ENCODE measurements at places on chromosomes 5 and 9.
A peak's percentile ranks its signal among the peaks of the same experiment; 100 is the strongest.

GRCh38 chr5:108054349-108054748, 327.5 kb downstream of the FBXL17 start:
- no peak for DNase-seq

DNA sequence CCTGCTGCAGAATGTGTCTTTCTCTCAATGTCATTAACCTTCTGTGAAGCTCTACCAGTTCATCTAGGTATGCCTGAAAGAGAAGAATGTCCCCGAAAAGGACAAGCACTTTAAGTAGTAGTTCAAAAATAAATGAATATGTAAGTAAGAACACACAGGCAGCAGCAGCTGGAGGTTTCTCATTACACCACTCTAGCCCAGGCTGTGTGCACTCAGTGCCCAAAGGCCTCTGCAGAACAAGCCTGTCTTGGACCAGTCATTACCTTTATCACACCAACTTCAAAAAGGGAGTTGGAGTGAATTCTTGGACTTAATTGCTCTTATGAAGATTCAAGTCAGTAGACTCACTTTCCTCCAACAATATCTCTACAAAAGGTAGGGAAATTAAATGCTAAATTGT, 268.8 kb downstream of the MLLT3 start:
- no peak for DNase-seq

DNA sequence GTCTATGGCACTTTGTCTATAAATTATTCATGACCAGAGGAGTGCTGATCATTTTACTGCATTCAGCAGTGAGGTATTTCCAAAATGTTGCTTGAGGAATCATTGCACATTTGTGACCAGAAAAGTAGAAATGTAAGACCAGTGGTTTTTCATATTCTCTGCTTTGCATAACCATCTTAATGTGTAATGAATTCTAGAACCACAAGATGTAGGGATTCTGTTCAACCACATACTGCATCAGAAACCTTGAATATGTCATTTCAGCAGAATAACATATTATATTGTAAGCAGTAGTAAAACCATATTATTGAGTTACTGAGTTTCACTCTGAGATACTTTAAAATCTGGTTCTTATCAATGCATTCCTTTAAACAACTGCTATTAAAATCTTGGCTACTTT, 1243.4 kb downstream of the MAT2B start:
- DNase-seq = no peak

DNA sequence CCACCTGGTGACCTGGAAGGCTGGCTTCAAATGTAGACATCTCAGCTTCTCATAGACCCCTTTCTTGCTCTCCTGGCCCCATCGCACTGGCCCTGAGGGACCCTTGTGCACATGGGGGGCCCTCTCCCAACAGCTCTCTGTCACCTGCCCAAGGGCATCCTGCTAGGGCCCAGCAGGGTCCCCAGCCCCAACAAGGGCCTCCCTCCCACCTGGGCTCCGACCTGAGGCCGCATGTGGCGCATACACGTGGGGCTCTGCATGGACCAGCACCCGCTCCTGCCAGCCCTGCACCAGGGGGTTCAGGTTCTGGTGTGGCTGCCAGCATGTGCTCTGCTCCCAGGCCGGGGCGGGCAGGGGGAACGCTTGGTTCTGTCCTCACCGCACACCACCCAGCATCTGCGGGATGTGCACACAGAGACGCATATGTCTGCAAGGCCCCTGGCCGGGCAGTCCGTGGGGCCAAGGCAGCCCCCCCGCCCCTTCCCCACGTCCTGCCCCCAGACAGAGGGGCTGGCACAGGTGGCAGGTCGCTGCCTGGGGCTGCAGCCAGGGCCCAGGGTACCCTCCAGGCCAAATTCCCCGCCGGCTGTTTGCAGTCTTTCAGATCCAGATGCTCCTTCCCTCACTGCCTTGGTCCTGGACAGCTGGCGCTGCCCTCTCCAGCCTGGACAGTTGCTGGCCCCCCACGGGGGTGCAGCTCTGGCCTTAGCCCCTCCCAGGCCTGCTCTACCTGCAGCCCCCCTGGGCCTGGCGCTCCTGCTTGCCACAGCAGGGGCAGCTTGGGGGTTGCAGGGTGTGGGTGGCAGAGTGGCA, 17.9 kb upstream of the NRARP start:
- DNase-seq = no peak

GRCh38 chr9:123470121-123470782, 114.3 kb downstream of the CRB2 start:
- no peak for DNase-seq

GRCh38 chr5:137058089-137058488, 441.0 kb downstream of the SPOCK1 start:
- no peak for DNase-seq

DNA sequence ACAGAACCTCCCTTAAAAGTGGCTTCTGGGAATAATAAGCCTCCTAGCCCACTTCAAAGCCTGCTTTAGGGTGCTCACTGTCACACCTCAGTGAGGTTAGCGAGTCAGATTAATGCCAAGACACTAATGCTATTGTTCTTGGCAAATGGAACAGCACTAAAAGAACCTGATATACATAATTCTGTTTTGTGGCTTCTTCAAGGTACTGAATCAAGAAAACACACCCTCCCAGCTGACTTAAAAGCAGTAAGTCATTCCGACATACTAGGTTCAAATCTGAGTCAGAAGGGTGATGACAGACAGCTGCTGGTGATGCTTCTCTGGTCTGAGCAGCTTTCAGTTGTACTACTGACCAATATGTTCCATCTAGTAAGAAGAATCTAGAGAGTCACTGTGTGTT, 121.6 kb downstream of the OXCT1 start:
- DNase-seq = no peak

GRCh38 chr5:165410476-165410875, 1905.1 kb downstream of the MAT2B start:
- no peak for DNase-seq

DNA sequence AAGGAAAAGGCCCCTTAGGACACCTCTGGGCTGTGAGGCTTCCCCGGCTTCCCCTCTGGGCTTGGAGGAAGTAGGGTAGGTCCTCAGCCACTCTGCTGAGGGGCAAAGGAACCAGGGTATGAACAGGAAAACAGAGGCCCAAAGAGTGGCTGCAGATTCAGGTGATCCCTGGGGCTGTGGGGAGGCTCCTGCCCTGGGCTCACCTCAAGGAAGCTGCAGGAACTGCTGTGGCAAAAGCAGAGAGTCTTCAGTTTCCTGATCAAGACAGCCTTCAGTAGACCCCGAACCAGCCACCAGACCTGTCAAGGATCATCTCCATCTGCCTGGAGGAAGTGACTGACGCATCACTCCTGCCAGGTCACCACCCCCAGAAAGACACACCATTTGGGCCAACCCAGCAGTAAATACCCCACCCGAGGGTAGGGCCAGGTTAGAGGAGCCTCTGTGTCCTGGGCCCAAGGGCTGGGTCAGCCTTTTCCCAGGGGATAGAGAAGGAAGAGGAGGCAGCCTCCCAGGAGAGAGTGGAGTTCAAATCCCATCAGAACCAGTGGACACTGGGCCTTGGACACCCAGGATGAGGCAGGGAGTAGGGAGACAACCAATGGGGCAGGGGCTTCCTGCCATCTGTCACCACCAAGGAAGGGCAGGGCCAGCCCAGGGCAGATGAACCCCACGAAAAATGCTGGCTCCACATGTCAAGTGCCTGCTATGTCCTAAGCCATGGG, 5.8 kb upstream of the ST6GALNAC6 start:
- no peak for DNase-seq

- DNase-seq = no peak
These were observed at the start of gene IL12B for GRCh38 chr5:159330131-159330800. TSS of gene IL12B (minus strand) at chr5:159330487. CDS start at chr5:159326782, 3,705 bp downstream.

GRCh38 chr9:103410059-103410458, 414.9 kb downstream of the CYLC2 start:
- no peak for DNase-seq

- no peak for DNase-seq
These were observed 134.5 kb downstream of the DAB2IP start for GRCh38 chr9:121785673-121786542.

- DNase-seq = no peak
These were observed 1.8 kb downstream of the GZMA start for GRCh38 chr5:55104036-55104772.

DNA sequence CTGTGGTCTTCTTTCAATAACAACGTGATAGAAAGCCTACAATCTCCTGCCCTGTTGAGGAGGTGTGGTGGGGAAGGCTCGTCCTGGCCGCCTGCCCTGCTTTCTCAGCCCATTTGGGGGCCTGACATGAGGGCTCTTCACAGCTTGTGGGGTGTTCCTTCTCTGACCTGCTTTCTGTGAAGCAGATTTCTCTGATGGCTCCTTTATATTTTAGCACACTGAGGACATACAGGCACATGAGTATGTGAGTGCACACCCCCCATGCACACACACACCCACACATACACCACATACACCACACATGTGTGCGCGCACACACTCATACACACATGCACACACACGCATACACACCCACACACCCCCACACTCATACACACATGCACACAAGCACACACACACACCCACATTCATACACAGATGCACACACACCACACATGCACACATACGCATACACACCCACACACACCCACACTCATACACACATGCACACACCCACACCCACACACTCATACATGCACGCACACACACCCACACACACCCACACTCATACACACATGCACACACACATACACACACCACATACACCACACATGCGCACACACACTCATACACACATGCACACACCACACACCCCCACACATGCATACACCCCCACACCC, 117.5 kb downstream of the COL5A1 start:
- no peak for DNase-seq

- no peak for DNase-seq
These were observed 398.0 kb downstream of the PSAT1 start for GRCh38 chr9:78694974-78695373.

DNA sequence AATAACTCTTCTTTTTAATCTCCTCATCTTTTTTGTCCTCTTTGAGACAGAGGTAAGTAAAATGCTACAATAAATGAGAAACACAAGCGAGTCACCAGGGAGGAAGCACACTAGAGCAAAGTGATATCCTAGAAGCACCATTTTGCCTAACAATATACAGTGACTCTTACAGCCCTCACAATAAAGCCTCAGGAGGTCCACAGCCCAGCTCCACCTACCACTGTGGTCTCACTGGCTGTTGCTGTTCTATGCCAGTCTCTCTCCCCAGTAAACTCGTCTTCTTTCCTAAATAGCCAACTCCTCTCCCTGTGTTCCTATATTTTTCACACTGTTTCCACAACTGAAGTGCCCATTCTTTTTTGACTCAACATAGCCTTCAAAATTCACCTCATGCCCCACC, 44.3 kb downstream of the TNFSF15 start:
- DNase-seq = no peak

GRCh38 chr9:88732128-88732527, 197.2 kb downstream of the NXNL2 start:
- DNase-seq = no peak

GRCh38 chr9:16559418-16560188, 310.9 kb downstream of the BNC2 start:
- no peak for DNase-seq

DNA sequence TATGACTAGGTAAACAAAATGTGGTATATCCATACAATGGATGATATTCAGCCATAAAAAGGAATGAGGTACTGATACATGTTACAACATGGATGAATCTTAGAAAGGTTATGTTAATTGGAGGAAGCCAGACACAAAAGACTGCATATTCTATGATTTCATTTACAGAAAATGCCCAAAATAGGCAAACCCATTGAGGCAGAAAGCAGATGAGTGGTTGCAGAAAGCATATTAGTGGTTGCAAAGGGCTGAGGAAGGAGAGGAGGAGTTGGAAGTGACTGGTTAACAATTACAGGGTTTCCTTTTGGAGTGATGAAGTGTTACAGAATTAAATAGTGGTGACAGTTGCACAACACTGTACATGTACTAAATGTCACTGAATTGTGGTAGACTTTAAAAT, 17.7 kb downstream of the PLGRKT start:
- DNase-seq = no peak

- no peak for DNase-seq
These were observed 33.2 kb downstream of the MED27 start for GRCh38 chr9:132046456-132046855.

DNA sequence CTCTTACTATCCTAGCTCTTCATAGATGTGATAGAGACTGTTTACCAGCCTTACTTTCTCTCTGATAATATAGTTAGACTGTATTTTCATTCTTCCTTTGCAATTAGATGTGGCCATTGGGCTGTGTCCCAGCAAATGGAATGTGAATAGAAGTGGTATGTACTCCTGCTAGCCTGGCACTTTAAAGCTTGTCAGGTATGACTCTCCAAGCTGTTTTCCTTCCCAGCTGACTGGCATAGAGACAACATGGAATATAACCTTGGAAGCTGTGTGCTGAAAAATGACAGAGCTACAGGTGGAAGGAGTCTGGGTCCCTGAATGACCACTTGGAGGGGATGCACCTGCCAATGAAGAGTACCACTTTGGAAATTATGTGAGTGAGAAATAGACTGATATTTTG, 116.2 kb downstream of the DIRAS2 start:
- DNase-seq = no peak

GRCh38 chr5:83101514-83101913, 24.2 kb downstream of the XRCC4 start:
- DNase-seq = no peak

DNA sequence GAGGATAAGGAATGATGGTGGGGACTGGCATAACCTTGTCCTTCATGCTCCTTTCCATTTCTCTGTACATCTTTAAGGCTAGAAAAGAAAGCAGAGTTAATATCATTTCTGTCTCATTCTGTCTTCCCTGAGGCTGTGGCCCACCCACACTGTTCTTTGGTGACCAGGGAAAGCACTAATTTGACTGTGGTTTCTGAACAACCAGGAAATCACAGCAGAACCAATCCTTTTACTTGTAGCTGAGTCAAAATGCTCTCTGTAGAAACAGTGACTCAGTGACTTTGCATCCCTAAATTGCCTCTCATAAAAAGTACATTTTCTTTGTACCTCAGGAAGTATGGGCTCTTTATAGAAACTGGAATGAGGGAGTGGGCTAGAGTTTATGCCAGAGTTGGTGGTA, 28.1 kb downstream of the IL33 start:
- DNase-seq = no peak

DNA sequence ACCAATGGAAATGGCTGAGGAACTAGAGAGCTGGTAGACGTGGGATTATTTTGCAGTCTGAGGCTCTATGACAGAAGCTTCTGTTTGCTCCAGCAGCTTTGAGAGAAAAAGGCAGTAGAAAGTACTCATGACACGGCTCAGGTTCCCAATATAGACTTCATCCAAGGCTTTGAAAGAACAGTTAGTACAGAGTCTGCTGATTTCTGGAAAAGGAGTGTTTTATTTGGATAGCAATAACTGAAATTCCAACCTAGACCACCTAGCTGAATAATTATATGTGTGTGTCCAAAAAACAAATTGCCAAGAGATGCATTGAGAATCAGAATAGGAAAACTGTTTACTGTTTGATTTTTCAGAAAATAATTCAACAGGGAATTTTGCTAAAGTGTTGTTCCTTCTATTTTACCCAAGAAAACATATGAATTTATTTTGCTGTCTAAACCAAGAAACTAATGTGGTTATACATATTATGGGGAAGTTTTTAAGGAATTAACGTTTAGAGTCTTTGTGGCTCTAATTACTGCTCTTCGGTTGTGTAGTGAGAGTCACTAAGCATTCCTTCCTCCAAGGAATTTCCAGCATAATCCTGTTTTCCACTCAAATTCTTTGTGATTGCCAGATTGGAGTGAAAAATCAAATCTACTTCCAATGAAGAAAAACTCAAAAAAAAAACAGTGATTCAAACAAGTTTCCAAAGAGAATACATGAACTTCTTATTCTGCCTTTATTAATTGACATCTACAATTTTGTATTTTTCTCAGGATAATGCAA, 18.1 kb upstream of the MTX3 start:
- DNase-seq = peak; percentile 32

- no peak for DNase-seq
These were observed 803.6 kb downstream of the NR2F1-AS1 start for GRCh38 chr5:92777421-92777820.
